ENCODE measurements at places on chromosomes 5 and 9.

DNA sequence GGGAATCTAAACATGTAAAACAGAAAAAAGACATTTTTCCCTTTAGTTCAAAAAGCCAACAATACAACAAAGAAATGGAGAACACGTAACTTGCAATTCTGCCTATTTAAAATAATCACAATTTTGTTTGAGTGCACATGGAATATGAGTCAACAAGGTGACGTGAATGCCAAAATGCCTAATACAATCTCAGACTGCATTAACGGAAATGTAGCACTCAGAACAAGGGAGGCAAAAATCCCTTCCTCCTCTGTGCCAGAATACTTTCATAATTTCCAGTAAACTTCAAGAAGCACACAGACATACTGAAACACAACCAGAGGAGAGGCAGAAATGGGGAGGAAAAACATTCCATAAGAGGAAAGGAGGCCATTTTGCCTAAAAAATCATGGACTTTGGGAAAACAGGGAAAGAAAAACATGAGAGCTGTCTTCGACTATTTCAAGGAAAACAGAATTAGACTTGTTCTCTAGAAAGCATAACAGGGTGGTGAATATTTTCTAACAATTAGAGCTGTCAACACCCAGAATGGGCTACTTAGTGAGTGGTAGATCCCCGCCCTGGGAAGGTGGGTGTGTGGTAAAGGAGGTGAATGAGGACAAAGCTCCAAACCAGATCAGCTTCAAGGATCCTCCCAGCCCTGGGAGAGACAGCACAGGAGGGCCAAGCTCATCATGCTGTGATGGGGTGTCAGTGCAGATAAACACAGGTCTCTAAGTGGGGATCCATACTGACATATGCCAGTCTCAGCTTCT lies 48.2 kb downstream of the ABCA1 start:
- no peak for DNase-seq

GRCh38 chr5:4738298-4738697 lies 401.8 kb upstream of the ADAMTS16 start:
- no peak for DNase-seq

DNA sequence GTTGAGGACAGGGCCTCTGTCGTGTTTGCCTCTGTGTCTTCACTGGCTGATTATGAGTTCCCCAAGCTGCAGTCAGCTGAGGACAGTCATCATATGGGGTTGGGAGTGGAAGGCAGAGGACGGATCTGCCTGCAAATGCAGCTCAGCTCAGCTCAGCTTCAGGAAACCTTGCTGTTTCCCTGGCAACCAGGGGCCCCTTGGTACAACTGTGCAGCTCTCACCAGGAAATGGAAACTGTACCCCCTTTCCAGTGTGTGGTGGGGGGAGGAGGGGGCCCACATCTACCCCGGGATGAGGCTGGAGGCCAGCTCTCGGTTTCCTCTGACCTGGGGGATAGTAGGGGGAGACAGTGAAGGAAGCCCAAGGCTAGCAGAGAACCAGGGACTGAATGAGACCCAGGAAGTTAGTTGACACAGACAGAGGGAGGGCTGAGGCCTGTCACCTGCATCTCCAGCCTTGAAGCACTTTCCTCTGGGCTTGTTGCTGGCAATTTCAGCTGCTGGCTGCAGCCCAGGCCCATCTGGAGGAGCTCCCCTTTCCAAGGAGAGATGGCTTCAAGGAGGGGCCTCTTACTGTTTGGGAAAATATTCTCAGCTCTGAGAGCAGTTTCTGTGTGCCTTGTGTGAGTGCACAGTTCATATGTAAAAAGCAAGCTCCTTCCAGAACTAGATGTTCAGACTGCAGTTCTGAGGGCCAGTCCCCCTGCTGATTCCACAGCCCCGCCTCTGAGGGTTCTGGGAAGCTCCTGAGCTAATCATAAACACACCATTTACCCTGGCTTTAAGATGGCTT lies 6.9 kb downstream of the ANXA6 start:
- DNase-seq, result peak; percentile 68

GRCh38 chr5:134124289-134125038 lies 10.0 kb downstream of the TCF7 start:
- no peak for DNase-seq

- DNase-seq, result peak; percentile 79
Observed at GRCh38 chr5:107670932-107671741, at the start of gene EFNA5. EFNA5 (minus strand) TSS chr5:107670937.

DNA sequence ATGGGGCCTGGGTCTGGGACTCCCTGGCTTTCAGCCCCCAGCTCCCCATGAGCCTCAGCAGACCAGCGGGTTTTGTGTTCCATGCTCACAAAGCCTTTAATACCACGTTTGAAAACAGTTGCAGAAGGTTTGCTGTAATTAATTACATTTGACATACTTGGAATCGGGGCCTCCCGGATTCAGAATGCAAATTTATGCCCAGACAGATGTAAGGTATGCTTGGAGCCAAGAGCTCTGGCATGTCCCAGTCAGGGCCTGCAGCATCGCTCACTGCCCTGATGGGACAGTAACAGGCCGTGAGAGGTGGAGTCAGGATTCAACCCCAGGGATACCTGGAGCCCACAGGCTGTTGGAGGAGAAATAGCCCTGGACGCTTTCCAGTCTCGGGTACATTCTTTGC lies 12.2 kb downstream of the ZNF618 start:
- DNase-seq, result peak; percentile 46

DNA sequence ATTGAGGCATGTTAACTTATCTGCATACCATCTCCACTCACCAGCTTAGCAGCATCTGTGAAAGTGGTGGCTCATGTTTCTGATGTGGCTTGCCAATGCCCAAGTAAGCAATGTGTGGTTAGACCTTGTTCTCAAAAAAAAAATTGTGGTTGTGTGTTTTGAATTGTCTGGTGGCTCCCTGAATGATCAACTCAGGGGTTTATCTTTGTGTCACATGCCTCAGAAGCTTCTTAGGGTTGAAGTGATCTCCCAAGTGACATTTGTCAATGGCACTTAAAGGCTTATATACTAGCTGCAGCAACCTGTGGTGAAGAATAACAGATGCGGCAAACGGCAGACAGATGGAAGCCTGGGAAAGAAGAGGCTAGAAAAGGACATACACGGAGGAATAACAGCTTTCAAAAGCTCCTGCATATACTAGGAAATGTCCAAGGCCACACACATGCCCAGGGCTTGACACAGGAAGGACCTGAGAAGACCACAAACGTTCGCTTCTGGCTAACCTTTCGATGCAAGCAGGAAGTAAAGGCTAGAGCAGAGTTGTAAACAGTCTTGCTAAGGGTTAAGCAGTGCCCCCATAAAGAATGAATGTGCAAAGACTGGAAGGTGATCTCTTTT lies 42.2 kb upstream of the FSD1L start:
- peak; percentile 25 for DNase-seq

DNA sequence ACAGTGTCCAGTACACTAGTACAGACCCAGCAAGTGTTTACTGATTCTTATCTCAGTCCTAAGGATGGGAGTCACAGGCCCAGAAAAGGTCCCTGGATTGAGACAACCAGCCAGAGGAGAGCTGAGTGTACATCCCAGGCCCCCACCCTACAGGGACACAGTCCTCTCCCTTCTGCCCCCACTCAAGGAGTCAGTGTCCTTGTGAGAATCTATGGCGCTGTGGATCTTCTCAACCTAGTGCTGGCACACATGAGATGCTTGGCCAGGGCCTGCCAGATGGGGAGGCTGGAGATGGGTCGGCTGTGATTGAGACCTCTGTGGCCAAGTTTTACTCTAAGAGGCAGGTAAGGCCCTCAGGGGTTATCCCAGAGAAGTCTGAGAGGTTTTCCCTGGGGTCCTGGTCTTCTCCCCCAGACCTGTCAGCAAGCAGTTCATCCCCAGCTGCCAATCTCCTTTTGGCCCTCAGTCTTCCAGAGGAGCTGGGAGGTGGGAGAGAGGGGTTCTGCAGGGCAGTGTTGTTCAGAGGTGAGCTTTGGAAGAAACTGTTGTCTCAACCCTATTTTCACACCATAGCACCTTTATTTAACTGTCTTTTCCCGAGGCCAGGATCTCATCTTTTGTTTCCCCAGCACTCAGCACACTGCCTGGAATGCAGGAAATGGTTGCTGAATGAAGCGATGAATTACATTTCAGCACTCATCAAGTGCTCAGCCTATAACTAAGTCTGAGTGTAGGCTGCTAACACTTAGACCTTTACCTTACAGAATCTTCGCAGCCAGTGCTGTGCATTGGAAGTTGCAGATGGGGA lies 3.2 kb upstream of the NSD1 start:
- no peak for DNase-seq

- no peak for DNase-seq
Observed at GRCh38 chr5:136631186-136631585, 265.8 kb upstream of the TRPC7 start.

DNA sequence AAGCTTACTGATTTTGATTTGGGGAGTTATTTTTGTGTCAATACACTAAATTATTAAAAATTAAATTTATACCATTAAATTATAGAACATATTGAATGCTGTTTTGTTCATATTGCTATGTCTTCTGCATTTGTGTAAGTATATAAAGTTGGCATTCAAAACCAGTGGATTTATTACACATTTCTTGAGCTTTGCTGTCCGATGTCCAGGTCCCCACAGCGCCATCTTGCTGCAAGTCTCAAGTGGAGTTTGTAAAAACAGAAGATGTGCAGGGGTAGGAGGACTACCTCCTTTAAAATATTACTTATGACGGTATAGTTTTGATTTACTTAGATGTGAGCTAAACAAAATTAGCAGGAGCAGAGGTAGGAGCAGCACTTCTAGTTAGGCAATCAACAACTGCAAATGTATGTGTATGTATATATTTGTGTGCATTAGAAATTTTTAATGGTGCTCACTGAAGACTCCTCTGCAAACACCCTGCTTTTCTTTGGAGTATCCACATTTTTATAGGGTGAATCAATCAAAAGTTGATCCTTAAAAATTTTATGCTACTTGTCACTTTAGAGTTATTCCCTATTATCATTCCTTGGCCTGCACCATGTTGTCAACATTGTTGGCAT lies 37.4 kb downstream of the CPEB4 start:
- peak; percentile 53 for DNase-seq

- no peak for DNase-seq
Observed at GRCh38 chr5:37255774-37256358, 6.7 kb upstream of the CPLANE1 start.

GRCh38 chr9:130213911-130214761 lies 41.9 kb downstream of the NCS1 start:
- no peak for DNase-seq

DNA sequence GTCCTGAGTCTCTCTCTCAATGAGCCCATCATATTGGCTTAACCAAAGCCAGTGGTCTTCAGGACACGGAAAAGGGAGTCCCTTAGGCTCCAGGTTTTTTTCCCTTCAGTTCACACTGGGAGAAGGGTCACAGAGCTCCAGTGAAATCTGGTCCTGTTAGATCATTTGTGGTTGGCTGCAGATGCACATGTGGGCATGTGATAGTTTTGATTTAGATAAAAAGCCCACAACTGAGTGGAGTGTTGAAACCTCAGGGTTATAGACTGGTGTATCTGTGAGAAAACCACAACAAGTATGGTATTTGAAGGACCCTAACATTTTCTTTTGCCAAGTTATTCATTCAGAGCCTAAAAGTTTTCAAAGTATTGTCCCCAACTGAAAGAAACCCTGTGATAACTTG lies 46.7 kb downstream of the PRLR start:
- DNase-seq, result no peak

- DNase-seq, result peak; percentile 27
Observed at GRCh38 chr5:160133071-160133917, 14.0 kb upstream of the PWWP2A start.

- DNase-seq, result no peak
Observed at GRCh38 chr5:181173027-181173419, 25.6 kb downstream of the OR2V2 start.

DNA sequence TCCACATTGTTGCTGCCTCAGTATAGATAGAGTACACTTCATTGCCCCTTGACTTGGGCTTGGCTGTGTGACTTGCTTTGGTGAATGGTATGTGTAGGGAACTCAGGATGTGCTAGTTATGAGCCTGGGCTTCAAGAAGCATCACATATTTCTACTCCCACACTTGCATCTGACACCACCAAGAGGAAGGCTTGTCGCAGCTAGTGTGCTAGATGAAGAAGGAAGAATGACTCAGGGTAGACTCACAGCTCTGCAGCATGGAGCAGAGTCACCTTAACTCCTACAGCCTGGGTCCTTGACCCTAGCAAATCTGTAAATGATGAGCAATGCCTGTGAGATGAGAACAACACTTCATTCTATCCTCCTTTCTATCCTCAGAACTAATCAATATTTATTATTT lies 261.8 kb downstream of the ASTN2 start:
- DNase-seq, result no peak

DNA sequence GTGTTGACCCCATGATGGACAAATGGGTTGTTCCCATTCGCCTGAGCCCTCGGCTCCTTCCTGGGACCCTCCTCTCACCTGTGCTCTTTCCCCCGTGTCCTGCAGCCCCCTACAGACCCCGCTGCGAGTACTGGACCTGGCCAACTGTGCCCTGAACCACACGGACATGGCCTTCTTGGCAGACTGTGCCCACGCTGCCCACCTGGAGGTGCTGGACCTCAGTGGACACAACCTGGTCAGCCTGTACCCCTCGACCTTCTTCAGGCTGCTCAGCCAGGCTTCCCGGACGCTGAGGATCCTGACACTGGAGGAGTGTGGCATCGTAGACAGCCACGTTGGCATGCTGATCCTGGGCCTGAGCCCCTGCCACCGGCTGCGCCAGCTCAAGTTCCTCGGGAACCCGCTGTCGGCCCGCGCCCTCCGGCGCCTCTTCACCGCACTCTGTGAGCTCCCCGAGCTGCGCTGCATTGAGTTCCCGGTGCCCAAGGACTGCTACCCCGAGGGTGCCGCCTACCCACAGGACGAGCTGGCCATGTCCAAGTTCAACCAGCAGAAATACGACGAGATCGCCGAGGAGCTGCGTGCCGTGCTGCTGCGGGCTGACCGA lies 3.4 kb downstream of the LRRC14B start:
- DNase-seq, result no peak

GRCh38 chr5:81696418-81697397 lies 54.2 kb downstream of the SSBP2 start:
- DNase-seq, result no peak

- no peak for DNase-seq
Observed at GRCh38 chr9:123111427-123112014, 78.1 kb downstream of the GPR21 start.

GRCh38 chr5:150589862-150590601 lies 50.4 kb upstream of the SYNPO start:
- no peak for DNase-seq

DNA sequence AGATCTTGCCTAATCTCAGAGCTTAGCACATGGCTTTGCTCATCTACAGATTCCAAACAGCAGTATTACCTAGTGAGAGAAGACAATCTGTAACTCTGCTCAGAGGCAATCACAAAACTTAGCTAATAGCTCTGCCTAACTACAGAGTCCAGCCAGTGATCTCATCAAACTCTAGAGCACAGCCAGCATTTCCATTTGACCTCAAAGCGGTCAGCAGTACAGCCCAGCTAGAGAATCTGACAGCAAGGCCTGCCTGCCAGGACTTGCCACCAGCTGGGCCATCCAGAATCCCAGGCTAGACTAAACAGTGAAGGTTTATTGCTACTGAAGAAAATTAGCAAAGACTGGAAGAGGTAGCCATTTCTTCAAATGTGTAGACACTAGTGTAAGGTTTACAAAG lies 217.9 kb upstream of the VLDLR start:
- no peak for DNase-seq

- DNase-seq, result peak; percentile 73
Observed at GRCh38 chr9:129698254-129698757, 32.9 kb downstream of the PRRX2 start.

GRCh38 chr9:133210202-133210532 lies 1.1 kb upstream of the OBP2B start:
- no peak for DNase-seq

Measured in adipocyte (in vitro differentiated cells).